Mucosa of descending colon (tissue), 3 donors: ENCODE measurements at places on chromosomes 5 and 9. TPM values are rescaled to one million over a fixed set of nuclear protein-coding genes. Genes with fewer than 3 reads are reported as not detected.

Gene C9
- total RNA-seq: 0.12 TPM

Gene CSF2
- not detected for total RNA-seq

Gene PRUNE2
- 48.2 TPM for total RNA-seq

Gene TEK
- 3.9 TPM for total RNA-seq

Gene OTP
- not detected for total RNA-seq

Gene SYNPO
- total RNA-seq: 63.9 TPM

Gene UNC13B
- 68.2 TPM for total RNA-seq

Gene FOXD4L3
- not detected for total RNA-seq

DNA sequence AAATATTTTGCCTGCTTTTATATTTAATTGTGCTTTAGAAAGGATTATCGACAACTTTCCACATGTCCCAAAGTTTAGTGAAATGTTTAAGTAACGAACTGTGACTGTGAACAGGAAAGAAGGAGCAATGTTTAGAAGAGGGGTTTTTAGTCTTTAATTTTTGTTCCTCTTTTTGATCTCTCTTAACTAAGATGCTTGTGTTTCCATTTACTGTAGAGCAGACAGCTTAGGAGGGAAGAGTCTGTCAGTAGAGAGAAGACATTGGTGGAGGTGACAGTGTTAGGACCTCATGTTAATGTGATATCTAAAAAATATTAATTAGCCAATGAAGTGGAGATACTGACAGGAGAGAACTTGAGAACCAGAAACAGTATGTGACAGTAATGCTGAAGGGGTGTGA lies 92.2 kb downstream of the RASGRF2 start:
- DNase-seq: no peak

DNA sequence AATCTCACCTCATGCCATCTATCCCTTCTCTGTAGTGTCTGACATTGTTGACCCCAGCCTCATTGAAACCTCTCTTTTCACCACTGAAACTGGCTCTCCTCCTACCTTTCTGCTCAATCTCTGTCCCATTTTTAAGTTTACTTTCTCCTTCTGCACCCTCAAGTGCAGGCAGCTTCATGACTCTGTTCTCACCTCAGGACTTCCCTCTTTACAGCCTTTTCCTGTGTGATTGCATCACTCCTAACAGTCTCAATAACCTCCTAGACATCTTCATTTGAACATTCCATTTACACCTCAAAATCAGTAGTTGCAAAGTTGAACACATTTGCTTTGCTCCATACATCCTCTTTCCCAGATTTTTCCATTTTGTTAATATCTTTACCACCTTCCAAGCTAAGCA lies 172.1 kb downstream of the RASEF start:
- no peak for DNase-seq

- DNase-seq: no peak
These were observed 317.4 kb upstream of the SGCD start for GRCh38 chr5:156009583-156009982.

- no peak for DNase-seq
These were observed 38.9 kb downstream of the ZNF608 start for GRCh38 chr5:124707520-124707919.

DNA sequence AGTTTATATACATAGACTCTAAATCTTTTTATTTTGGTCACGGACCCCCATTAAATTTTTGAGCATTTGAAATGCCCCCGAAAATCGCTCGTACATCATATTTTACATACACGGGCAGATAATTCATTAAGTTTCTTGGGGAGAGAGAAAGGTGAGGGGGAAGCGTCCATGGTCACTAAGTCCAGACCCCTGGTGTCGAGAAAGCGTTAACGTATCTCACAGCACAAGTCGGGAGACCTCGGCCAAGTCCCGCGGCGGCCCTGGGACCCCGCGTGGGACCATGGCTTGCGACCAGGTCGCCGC lies 794 bp downstream of the PTBP3 start:
- no peak for DNase-seq

DNA sequence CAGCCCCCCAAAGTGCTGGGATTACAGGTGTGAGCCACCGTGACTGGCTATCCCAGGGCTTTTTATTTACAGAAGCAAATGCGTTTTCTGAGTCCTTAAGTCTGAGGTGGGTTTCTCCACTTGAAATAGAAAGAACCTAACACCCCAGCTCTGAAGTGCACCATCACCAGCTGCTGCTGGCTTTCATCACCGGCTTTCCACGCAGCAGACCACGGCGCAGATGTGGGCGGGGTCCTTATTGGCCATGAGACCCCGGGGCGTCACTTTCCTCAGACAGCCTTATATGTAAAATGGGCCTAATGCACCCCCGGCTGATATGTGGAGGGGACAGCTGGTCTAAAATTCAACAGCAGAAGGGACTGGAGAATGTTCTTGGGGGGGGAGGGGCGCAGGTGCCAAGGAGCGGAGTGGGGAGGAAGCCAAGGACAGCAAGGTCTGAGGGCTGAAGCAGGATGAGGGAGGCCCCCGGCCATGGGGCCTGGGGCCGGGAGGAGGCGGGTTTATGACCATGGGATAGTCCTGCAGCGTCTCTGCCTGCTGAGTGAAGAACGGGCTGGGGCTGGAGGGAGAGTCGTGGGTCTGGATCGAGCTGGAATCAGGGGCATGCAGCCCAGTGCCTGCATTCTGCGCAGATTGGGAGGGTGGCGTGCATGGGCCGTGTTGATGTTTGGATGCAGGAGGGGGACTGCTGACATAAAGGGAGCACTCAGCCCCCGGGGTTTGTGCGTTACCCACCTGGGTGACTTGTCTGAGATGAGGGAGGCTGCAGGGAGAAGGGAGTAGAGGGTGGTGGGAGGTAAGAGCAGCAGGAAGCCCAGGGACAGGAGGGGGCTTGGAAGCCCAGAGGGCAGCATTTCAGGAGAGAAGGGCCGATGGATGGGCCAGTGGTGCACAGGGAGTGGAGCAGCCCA lies 30.2 kb downstream of the RASGEF1C start:
- DNase-seq: no peak

DNA sequence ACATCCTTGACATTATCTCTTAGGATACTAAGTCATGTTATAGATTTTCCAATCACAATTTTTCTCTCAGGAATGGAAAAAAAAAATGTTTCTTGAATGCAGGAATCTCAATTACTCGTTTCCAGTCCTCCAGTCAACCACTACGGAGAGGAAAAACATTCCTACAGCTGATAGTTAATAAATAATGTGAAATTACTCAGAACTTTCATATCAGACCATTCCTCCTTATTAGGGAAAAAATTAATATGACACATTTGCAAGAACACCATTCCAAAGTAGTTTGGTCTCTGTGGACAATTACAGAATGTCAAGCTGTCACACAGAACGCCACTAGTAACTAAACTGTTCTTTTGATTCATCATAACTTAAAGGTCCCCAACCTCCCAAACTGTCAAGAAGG lies 31.5 kb downstream of the MED27 start:
- no peak for DNase-seq

- DNase-seq: peak; percentile 25
These were observed 481.1 kb upstream of the ZNF608 start for GRCh38 chr5:125227333-125228095.

DNA sequence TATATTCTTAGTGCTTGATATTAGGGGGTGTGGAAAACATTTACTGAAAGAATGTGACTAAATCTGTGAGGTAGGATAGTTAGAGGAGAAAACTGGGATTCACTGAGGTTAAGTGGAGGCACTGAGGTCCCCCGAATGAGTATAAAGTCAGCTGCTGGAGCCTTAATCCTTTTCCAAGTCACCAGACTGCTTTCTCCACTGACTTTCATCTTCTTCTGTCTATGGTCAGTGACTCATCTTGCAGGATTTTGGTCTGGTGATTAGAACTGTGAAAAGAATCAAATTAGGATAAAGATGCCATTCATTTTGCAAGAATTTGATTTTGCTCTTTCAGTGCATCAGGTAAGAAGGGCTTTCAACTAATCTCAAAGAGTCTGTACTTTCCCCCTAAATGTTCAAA lies 89.3 kb upstream of the ALDH1A1 start:
- no peak for DNase-seq

DNA sequence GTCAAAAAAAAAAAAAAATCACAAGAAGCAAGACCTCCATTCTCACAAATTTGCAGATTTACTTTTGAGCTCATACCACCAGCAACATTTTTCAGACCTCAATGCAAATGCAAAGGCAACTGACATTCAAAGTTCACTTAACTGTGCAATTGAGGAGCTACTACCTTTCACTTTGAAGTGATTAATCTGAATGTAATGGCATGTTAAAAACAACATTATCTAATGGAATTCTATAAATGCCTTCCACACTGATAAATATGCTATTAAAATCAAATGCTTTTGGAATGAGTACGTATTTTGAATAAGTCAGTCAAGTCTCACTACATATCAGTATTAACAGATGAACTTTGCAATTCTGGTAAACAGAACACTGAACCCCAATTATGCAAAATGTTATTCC lies 32.3 kb downstream of the UBQLN1 start:
- DNase-seq: no peak

DNA sequence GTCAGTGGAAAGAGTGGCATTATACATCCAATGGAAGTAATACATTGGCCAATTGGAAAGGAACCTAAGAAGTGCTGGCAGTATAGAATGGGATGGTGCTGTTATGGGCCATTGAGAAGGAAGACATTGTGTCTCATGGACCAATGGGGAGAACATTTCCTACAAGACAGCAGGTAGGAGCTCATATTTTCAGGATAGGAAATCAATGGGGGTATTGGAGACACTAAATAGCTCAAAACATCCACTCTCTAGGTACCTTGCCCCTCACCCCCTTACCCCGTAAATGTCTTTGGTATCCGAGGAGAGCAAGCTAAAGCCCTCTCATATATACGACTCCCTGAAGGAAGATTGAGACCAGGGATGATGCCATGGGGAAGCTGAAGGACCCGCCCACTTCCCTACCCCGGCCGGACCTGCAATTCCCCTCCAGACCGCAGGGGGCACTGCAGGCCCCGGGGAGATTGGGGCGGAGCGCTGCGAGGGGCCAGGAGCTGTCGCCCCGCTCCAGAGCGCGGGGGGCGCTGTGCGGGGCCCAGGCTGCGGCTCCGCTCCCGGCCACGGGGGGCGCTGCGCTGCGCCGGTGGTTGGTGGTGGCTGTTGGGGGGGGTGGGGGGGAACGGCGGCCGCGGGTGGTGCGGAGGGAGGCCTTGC lies at the start of gene KDM3B:
Gene KDM3B (plus strand): TSS at position 615 of the 651 bp plus-strand sequence. CDS start 111 bp downstream, outside the sequence.
- peak; percentile 92 for DNase-seq

- no peak for DNase-seq
These were observed 38.2 kb upstream of the ARSB start for GRCh38 chr5:79023348-79023747.

DNA sequence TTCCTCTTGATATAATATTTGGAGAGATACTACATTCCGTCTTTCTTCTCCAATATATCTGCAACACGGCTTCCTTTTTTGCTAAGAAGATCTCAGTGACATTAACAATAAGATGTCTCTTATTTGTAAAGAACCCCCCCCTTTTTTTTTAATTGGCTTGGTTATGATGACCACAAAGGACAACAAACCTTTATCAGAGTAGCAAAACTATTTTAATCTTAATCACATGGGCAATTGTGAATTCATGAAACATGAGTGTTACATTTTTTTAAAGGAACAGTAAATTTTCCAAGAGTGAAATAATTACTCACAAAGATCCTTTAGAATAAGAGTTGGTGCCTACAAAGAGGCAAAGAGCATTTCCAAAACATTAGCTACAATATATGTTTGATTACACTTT lies 554.1 kb downstream of the MAT2B start:
- no peak for DNase-seq

- no peak for DNase-seq
These were observed 406.4 kb downstream of the HTR1A start for GRCh38 chr5:63555874-63556273.

DNA sequence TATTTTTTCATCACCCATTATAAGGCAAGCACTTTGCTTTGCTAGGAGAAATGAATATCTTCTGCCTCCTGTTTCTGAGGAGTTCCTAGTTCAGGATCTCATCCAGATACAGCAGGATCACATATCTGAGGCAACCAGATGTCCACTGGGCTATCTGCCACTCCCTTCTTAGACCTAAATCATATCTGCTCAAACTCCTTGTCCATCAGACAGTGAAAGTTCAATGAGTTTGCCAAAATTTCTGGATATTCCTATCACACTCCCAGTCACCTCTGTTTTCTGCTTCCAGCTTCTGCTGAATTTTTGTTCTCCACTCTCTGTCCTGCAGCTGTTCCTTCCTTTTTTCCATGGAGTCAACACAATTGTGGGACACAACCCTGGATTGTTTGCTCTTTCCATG lies 54.2 kb upstream of the BASP1 start:
- DNase-seq: no peak
